ENCODE measurements at places on chromosomes 6 and 20. TPM values are rescaled to one million over a fixed set of nuclear protein-coding genes. Genes with fewer than 3 reads are reported as not detected.

DNA sequence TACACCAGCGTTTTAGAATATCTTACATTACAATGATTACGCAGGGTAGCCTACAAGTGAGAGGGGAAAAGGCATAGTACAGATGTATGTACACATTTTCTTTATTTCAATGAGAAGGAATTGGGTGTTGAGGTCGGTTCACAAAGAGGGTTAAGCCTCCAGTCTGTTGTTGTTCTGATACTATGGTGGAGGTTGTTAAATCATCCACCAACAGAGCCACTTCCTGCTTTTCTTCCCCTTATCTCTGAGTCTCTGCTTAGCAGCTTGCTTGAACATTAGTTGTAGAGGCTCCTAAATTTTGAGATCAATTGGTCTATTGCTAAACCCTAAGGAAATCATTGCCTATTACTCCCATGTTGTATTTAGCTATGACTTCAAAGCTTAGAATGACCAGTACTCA lies 7.3 kb downstream of the RGS17 start:
- no peak for DNase-seq

GRCh38 chr20:2118783-2119182 lies 17.2 kb downstream of the STK35 start:
- no peak for DNase-seq

DNA sequence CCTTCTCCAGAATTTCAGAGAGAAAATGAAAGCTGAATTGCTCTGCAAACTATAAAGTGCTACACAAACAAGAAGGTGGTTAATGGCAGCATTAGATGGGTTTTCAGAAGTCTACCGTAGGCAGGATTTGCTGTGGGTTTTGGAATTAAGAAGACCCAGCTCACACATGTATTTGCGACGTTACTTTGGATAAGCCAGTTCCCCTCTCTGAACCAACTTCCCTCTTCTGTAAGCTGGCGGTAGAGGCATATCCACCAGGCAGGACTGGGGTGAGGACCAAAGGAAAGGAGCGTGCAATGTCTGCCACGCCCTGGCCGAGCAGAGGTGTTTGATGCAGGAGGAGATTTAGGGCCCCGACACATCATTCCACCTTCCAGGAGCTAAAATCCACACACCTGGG lies 6.9 kb downstream of the RSPO4 start:
- DNase-seq: no peak

GRCh38 chr20:34943808-34944567 lies 11.6 kb downstream of the GSS start:
- peak; percentile 6 for DNase-seq

DNA sequence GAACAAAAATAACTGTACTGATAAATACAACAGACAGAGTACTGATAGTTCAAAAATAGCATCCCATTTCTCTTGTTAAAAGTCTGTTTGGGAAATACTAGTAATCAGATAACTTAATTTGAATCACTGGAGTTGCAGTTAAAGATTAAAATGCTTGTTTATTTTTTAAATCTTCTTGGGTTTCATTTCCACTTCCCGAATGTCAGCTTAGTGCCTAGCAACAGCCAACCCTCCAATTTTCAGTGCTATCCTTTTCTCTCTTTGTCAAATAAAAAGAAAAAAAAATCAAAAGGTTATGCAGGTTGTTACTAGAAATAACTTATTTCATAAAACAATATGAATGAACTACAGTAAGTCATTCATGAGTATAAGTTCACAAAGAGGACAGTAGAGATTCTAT lies 257.7 kb upstream of the STXBP5 start:
- no peak for DNase-seq

DNA sequence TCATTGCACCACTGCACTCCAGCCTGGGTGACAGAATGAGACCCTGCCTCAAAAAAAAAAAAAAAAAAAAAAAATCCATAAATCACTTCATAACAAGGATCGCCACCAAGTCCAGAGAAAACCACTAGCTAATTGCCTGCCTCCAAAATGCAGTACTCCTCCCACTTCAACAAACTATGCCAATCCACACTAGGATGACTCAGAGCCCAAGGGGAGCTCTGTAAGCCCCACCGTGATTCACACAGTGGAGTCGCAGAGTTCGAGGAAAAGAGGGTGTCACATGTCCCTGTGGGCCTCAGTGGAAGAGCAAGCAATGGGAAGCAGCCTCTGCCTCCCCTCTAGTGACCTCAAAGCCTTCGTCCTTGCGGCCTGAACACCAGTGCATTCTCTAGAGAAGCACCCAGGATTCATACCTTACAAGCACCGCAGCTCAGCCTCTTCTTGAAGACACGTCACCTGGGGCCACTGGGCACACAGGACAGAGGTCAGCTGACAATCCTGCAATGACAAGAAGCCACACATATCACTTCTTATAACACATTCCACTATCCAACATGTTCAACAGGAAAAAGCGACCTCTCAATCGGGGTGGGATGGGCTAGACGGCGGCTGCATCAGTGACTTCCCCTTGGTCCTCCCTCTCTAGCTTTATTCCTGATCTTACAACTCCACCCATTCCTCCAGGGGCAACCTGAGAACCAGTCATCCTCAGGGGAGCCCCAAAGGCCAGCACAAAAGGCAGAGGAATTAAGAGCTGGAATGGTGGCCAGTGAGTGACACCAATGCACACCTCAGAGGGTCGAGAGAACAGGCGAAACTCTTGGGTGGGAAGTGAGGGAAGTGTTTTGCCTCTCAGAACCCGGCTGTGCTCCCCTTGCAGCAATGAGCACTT lies 8.9 kb downstream of the SNHG17 start:
- peak; percentile 87 for DNase-seq

GRCh38 chr6:11918739-11919605 lies 93.1 kb upstream of the HIVEP1 start:
- DNase-seq: no peak

The VSTM2L gene
- total RNA-seq: 1.5 TPM
